ENCODE measurements at places on chromosomes 16 and 17.

- no peak for DNase-seq
Observed at GRCh38 chr16:2773188-2773968, 3.7 kb downstream of the ELOB start.

DNA sequence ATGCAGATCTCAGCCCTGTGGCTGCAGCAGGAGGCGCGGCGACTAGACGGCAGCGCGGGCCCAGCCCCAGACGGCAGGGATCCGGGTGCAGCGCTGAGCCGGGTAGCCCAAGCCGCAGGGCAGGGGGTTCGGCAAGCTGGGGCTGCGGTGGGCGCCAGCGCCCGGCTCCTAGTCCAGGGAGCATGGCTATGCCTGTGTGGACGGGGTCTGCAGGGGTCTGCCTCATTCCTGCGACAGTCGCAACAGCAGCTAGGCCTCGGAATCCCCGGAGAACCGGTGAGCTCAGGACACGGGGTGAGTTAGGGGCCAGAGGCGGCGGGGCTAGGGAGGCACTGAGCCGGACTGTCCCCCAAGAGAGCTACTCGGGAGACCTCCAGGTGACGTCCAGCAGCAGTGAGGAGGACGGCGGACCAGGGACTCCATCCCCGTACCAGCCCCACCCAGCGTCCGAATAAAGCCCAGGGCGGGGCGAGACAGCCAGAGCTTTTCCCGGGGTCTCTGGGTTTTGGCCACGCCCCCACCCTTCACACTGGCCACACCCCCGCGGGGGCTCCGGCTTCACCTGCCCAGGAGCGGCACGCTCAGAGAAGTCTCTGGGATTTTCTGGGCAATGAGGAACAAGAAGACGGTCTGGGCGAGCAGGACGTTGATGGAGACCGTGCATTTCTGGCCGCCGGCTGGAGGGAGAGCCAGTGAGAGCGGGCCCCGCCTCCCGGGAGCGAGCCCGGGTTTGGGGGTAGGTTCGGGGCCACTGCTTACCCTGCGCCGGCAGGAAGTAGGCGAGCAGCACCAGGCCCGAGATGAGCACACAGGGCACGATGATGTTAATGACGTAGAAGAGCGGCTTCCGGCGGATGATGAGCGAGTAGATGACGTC, 1.1 kb downstream of the C17orf107 start:
- DNase-seq = no peak

GRCh38 chr17:77800816-77801215, 157.7 kb upstream of the TNRC6C start:
- no peak for DNase-seq

DNA sequence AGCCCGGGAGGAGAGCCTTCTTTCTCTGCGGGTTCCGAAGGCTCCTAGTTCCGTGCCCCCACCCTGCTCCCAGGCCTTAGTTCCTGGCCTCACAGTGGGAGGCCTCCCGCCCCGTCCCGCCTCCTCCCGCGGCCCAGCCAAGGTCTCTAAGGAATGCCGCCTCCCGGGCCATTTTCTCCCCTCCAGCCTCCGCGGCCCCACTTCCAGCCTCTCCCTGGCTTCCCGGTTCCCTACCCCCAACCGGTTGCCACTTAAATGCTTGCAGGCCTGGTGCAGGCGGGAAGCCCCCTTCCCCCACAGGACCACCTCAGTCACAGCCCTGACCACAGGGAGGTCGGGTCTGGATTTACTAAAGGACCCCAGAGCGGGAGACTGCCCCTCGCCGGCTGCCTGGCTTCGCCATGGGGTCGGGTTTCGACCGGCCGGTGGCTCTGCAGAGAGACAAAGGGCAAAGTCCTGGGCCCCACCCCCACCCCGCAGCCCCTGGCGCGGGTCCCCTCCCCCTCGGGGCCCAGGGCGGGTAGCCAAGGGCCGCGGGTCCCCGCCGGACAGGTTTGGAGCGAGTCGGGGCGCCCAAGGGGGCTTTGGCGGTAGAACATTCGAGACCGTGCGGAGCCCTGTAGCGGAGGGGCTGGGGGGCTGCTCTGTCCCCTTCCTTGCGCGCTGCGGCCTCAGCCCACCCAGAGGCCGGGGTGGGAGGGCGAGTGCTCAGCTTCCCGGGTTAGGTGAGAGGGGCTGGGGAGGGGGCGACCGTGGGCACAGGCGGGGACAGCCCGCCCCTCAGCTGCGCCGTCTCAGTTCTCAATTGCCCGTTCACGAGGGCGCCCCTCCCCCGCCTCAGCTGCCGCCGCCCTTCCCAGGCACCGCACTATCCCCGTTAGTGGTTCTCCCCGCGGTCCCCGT, 16.4 kb downstream of the IGF2BP1 start:
- DNase-seq = no peak

GRCh38 chr17:74466828-74467184, 372 bp downstream of the CD300A start:
- no peak for DNase-seq

DNA sequence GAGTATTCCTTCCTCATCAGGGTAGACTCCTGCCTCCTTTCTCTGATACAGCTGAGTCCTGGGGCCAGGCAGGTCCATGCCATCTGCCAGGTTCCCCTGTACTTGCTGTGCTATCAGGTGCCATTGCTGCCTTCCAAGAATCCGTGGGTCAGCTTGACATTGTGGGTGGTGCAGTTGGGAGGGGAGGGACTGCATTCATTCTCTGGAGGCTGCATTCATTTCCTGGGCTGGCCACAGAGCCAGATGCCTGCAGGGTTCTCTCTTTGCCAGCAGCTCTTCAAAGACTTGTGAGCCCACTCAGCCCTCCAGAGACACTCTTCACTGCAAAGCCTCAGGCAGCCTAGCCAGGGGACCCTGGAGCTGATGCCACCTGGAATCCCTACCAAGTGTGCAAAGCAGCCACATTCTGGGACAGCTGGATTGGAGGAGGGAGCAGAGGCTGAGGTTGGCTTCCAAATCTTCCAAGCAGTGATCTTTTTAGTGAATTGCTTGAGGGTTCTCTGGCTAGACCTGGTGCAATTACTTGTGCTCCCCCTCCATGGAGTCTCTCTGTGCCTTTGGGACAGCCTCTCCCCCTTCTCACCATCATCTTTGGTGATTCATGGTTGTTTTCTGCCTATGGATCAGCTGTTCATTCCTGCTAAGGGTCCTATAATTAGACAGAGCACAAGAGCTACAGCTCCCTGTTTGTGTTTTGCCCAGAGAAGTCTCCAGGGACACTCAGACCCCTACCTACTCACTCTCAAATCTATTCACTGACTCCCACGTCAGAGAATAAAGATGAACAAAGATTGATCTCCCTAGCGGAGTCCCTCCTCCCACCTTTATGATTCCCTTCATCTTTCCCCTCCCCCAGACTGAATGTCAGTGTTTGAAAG, 20.9 kb downstream of the ANKFN1 start:
- DNase-seq = no peak

- no peak for DNase-seq
Observed at GRCh38 chr17:56679777-56680422, 86.4 kb downstream of the NOG start.

DNA sequence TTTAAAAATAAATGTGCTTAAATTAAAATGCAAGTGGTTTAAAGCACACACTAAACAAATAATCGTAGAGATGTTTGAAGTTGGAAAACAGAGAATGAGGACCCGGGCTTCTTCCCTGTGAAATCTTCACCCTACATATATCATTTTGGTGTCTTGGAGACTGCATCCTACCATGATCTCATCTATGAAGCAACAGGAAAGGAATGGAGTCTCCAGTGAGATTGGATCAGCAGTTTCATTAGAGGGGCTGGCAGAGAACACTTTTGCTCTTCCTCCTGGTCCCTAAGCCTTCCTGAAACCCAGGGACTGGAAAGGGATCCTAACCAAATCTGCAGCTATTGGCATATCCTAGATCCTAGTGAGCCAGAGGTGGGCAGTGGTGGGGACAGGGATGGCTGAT, 85.0 kb downstream of the GRIN2A start:
- DNase-seq = no peak

DNA sequence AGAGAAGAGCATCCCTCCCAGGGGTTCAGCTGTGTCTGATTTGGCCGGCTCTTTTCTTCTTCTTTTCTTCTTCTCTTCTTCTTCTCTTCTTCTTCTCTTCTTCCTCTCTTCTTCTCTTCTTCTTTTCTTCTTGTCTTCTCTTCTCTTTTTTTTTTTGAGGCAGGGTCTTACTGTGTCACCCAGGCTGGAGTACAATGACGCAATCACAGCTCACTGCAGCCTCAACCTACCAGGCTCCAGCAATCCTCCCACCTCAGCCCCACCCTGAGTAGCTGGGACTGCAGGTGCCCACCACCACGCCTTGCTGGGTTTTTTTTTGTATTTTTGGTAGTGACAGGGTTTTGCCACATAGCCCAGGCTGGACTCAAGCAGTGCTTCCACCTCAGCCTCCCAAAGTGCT, 266.0 kb downstream of the SNX29 start:
- no peak for DNase-seq

DNA sequence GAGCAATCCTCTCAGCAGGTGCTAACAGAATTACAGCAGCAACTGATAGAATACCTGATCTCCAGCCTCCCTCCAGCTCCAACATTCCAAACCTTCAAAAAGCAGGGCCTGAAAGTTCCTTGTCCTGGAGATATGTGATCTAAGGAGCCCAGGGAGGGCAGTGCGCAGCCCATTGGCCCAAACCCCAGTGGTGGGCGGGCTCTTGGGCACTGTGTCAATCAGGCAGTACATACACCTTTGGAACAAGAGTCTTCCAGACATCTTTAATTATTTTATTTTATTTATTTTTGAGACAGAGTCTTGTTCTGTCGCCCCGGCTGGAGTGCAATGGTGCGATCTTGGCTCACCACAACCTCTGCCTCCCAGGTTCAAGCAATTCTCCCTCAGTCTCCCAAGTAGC, 24.2 kb downstream of the SLC12A3 start:
- no peak for DNase-seq

GRCh38 chr16:65704866-65705265, 583.0 kb upstream of the CDH11 start:
- DNase-seq = no peak

DNA sequence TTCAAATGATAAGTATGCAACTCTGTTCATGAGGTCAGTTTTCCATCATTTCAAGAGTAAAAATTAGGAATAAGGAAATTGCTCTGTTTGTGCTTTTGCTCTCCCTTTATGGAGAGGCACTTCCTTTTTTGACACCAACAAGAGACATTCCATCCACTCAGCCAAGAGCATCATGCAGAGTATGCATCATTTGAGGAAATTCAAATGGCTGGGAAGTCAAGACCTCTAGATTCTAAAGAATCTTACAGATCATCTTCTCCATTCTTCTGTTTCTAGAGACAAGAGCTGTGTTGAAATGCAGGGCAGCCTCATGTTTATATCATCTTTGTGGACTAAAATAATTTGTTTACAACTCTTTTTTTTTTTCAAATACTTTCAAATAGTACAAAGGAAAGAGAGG, 669.4 kb downstream of the CDH11 start:
- DNase-seq = no peak
